ENCODE measurements at places on chromosomes 3 and 15.

- no peak for DNase-seq
Measured at GRCh38 chr3:69761896-69762767, 22.9 kb downstream of the MITF start.

- no peak for DNase-seq
Measured at GRCh38 chr3:141915016-141915415, 38.6 kb downstream of the ATP1B3 start.

GRCh38 chr3:16510620-16511319 lies 2.7 kb downstream of the RFTN1 start:
- DNase-seq: no peak

- no peak for DNase-seq
Measured at GRCh38 chr15:76163457-76164295, 103.9 kb downstream of the TMEM266 start.

DNA sequence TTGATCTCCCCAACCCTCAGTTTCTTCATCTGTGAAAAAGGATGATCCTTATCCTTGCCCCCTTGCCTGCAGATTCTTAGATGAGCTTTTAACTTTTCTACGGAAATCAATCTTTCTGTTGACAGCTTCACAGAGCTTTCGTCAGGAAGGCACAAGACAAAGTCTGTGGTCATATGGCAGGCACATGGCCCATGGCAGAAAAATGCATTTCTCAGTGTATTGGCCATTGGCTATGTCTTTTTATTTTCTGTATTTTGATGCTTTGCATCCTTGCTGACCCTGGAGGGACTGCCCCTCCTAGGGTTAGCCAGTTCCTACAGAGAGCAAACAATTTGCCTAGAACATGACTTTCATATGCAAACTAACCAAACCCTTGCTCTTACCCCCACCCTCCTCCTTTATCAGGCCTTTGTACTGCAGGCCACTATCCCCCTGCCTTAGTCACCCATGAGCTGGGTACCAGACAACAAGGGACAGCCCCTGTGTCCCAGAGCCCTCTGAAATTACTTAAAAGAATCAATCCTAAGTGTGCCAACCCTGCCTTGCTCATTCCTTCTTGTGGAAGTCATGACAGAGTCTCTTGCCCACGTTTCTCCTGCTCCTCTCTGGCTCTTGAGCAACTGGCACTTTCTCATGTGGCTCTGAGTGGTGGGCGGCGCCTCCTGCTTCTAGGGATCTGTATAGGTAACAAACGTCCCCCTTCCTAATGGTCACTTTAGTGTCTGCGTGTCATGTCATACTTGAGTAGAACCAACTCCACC lies 24.1 kb upstream of the NOX5 start:
- DNase-seq: no peak

DNA sequence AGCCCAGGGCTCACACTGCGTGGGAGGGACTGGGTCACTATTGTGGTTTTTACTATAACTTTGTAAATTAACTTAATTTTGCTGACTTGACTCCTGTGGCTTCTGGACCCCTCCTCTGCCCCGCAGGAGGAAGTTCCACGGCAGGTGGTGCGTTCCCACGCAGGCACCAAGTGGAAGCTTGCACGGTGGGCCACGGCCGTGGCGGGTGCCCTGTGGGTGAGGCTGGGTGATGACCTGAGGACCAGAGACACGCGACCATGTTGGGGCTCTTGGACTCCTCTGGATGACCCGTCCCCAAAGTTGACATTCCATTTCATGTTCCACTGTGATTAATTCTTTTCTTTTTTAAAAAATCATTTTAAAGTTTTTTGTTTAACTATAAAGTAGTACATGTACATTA lies 89.0 kb downstream of the FBLN2 start:
- DNase-seq: no peak

DNA sequence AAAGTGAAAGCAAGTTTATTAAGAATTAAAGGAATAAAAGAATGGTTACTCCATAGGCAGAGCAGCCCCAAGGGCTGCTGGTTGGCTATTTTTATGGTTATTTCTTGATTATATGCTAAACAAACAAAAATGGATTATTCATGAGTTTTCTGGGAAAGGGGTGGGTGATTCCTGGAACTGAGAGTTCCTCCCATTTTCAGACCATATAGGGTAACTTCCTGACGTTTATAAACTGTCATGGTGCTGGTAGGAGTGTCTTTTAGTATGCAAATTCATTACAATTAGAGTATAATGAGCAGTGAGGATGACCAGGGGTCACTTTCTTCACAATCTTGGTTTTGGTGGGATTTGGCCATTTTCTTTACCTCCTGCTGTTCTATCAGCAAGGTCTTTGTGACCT lies 707.9 kb downstream of the ZNF385D start:
- DNase-seq: no peak

GRCh38 chr15:64337761-64338160 lies 18.2 kb downstream of the CSNK1G1 start:
- DNase-seq: no peak

- DNase-seq: no peak
Measured at GRCh38 chr3:25768851-25769250, 14.4 kb downstream of the NGLY1 start.

GRCh38 chr3:176431038-176431418 lies 766.3 kb downstream of the TBL1XR1 start:
- no peak for DNase-seq

- DNase-seq: no peak
Measured at GRCh38 chr3:65669163-65669875, 369.4 kb downstream of the MAGI1 start.

DNA sequence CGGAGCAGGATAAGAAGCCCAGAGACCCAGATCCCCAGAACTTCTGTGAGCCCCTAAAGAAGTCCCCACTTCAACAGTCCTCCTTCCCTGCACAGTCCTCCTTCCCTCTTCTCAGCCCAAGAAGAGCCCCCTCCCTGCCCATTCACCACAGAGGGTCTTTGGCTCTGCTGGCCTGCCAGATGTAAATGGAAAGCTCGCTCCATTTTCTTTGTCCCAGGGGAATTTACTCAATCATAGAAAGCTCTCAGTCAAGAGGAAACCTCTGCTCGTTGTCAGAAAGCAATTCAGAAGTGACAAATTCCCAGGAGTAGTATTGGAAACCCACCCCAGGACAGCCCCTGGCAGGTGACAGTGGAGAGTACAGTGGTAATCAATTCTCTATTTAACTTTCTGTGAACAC lies 105.5 kb upstream of the SMAD3 start:
- DNase-seq: no peak

GRCh38 chr15:29815000-29815710 lies 7.1 kb downstream of the TJP1 start:
- DNase-seq: no peak
